ENCODE measurements at places on chromosomes 11 and 22.

DNA sequence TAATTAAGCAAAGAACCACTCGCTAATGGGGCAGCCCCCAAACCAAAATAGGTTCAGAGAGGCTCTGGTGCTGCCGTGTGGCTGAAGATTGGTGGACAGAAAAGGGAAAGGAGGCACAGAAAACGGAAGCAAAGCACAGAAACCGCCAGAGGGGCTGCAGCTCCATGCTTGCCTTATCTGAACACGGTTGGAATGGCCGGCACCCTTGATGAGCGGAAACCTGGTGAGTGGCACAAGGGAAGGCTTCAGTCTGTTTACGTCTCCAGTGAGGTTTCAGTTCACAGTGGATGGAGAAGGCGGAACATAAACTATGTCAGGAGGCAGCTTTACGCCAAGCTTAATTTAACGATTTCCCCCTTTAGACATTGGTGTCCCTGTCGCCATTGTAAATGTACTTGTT is 5.2 kb upstream of the PRR33 start:
- DNase-seq, result peak; percentile 57

- DNase-seq, result no peak
Measured at GRCh38 chr11:130603335-130603906, 155.0 kb downstream of the ADAMTS15 start.

DNA sequence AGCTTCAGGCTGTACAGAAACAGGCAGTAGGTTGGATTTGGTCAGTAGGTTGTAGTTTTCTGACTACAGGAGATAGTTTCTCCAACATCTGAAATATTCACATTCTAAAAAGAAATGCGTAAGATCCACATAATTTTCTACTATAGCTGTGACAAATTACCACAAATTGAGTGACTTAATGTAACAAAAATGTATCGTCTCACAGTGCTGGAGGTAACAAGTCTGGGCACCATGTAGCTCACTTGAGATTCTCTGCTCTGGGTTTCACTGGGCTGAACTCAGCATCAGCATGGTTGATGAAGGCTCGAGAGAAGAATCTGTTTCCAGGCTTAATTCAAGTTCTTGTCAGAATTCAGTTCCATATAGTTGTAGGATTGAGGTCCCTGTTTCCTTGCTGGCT is 350.9 kb upstream of the CCDC179 start:
- no peak for DNase-seq

DNA sequence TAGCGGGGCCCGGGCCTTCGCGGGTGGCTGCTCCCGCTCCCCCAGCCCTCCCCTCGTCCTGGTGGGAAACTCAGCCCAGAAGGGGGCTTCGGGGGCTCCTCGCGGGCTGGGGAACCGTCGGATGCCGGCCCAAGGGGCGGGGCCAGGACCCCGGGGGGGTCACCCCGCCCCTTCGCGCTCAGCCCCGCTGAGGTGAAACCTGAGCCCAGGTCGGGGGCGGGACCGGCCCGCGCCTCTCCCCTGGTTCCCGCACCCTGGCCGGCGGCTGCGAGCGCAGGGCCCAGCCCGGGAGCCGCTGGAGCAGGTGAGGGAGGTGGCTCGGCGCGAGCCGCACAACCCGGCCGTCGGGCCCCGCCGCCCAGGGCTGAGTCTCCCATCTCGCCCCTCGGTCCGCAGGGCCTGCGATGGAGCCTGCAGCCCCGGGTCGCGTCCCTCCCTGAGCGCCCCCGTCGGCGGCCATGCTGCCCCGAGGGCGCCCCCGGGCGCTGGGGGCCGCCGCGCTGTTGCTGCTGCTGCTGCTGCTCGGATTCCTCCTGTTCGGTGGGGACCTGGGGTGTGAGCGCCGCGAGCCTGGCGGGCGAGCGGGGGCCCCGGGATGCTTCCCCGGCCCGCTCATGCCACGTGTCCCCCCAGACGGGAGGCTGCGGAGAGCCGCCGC is at the start of gene LARGE2:
Gene LARGE2 (plus strand): TSS at position 232 of the 658 bp plus-strand sequence. CDS start 227 bp downstream, at position 459.
- DNase-seq, result no peak

DNA sequence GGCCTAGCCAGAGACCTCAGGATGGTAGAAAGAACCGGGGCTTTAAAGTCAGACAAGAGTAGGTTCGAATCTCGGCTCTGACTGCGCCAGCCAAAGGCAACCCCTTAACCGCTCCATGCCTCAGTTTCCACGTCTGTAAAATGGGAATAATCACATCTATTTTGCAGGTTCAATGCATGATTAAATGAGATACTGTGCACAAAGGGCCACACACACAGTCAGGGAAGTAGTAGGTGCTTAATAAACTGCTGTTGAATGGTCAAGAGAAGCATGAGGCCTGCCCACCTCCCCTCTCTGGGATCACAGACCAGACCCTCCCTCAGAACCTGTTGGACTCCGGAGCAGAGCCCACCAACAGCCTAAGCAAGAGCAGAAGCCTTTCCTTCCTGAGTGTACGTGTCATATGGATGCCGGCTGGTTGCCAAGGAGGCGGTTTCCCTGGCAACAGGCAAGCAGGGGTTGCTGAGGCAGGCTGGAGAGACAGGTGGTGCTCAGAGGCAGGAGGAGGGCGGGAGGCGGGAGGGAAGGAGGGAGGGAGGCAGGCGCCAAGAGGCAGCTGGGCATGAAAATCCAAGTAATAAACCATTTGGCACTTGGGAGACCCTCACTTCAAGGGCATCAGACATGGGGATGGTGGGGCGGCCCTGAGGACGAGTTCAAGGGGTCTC is 43.9 kb downstream of the NFAM1 start:
- DNase-seq, result no peak

- DNase-seq, result no peak
Measured at GRCh38 chr11:64290352-64291261, 495 bp upstream of the KCNK4 start.

All from MV-4-11 (cell line).